ENCODE measurements at places on chromosomes 4 and X.

- no peak for DNase-seq
These were observed 25.5 kb upstream of the PRPS1 start for GRCh38 chrX:107602694-107603239.

DNA sequence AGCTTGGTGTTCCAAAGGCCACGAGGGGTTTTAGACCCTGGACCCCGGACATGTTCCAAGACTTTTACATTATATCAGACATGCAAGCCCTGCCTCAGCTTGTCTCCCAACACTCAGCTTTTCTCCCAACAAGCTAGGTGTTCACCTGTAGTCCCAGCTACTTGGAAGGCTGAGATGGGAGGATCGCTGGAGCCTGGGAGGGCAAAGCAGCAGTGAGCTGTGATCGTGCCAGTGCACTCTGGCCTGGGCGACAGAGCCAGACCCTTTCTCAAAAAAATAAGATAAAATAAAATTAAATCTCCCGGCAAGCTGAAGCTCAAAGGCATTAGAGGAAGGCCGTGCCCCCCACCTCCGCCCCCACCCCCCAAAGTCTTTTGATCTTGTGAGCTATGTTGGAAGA is 13.7 kb downstream of the CTAG1A start:
- no peak for DNase-seq

- DNase-seq: no peak
These were observed 397.9 kb downstream of the PPP3CA start for GRCh38 chr4:100949350-100949935.

- DNase-seq: no peak
These were observed 56.6 kb downstream of the ZNF827 start for GRCh38 chr4:145881989-145882388.

GRCh38 chr4:73170518-73171198 is 87.9 kb downstream of the ANKRD17 start:
- no peak for DNase-seq
